ENCODE measurements at places on chromosomes 2 and 18.

DNA sequence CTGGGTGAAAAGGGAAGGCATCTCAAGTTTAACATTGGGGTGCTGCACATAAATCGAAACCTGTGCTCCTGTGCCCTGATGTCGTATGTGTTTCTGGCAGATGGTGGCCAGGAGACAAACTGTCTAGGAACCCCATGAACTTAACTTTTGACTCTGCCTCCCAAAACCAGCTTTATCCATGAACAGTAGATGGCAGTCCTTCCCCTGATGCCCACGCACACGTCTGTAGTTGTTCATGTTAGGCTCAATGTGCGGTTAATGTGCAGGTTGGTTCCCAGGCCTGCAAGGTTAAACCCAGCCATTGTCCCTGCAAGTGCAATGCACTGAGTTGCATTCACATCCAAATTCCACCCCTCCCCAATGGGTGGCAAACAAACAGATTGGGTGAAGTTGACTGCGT, 44.1 kb upstream of the SIX3 start:
- DNase-seq = peak; percentile 2

- DNase-seq = peak; percentile 24
Measured at GRCh38 chr2:171391532-171391931, 42.3 kb downstream of the METTL8 start.

GRCh38 chr18:53701697-53702096, 522.8 kb downstream of the MBD2 start:
- DNase-seq = no peak

DNA sequence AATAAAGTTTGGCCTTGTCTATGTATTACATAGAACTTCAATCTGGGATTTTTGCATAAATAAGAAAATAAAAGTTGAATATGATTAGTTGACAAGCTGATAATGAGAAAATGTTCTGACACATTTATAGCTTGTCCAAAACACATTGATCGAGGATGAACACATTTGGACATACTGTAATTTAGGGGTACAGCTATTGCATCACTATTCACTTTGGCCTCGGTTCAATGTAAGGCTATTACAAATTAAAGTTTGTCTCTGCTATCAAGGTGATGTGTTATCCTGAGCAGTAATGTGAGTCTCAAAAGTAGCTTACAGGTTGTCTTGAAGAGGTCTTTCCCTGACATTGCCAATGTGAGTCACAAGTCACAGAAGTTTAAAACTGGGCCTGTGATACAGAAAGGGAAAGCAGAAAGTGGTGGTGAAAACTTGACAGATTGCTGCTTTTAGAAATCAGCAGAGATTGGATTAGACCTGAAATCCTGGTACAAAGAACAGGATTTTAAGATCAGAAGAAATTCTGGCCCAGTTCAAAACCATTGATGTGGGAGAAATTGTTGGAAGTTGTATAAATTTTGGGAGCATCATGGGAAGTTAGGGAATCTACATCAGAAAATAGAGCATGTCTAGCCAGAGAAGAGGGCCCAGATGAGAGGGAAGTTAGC, 674.1 kb downstream of the NYAP2 start:
- DNase-seq = no peak

DNA sequence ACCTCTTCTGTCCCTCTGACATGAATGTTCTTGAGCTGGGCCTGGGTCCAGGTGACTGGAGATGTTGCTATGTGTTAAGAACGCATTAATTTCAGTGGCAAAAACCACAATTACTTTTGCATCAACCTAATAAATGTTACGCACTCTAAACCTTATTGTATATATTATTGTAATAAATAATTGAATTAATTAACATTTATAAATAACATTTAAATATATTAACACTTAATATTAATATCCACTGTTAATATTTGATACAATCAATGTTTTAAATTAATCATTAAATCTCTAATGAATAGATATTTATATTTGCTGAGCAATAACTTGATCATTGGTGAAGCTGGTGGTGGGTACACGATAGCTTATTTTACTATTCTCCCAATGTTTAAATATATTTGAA, 97.4 kb downstream of the KCNF1 start:
- no peak for DNase-seq

GRCh38 chr2:16908656-16909055, 243.0 kb upstream of the CYRIA start:
- DNase-seq = no peak

- no peak for DNase-seq
Measured at GRCh38 chr2:47518497-47519146, 115.7 kb downstream of the MSH2 start.

DNA sequence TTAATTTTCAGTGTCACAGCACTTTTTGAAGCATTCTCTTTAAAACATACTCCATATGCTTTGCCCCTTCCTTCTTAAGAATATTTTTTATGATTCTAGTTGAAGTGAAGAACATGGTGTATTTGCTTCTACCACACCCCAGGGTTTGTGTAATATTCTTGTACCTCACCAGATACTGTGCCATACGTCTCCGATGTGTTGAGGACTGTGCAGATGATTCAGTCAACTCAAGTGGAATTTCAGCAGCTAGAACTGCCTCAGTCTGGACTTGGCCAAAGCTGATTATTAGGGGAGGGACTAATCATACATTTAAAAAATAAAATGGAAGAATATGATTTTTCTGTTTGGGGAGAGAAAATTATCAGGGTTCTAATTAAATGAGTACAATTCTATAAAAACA, 115.7 kb downstream of the MYO1B start:
- no peak for DNase-seq

DNA sequence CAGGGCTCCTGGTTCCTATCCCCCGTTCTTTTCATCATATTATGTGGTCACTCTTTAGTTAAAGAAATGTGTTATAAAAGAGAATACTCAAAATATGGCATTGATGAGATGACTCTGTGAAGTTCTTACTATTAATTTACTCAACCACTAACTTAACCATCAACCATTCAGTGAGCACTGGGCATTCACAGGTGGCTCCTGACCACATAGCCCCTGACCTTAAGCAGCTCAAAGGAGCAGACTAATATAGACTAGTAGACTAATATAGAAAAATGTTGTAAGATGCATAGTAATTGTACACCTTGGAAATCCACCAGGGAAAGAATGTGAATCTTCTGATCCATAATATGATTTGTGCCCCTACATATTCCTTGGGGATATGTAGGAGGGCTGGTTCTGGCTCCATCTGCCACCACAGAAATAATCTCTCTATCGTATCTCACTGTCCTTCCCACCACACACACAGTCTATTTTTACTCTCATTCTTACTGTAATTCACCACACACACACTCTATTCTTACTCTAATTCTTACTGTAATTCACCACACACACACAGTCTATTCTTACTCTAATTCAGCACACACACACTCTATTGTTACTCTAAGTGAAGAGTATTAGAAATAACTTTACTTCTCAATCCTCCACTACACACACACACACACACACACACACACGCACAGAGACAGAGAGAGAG, 188.9 kb upstream of the ITGA4 start:
- peak; percentile 78 for DNase-seq

GRCh38 chr2:134075204-134075603, 178.7 kb upstream of the MGAT5 start:
- no peak for DNase-seq

- no peak for DNase-seq
Measured at GRCh38 chr2:223542501-223542900, 59.7 kb downstream of the SCG2 start.

- DNase-seq = no peak
Measured at GRCh38 chr2:232466221-232466620, 10.3 kb downstream of the ALPI start.

GRCh38 chr2:203549406-203549805, 14.3 kb upstream of the RAPH1 start:
- DNase-seq = no peak

DNA sequence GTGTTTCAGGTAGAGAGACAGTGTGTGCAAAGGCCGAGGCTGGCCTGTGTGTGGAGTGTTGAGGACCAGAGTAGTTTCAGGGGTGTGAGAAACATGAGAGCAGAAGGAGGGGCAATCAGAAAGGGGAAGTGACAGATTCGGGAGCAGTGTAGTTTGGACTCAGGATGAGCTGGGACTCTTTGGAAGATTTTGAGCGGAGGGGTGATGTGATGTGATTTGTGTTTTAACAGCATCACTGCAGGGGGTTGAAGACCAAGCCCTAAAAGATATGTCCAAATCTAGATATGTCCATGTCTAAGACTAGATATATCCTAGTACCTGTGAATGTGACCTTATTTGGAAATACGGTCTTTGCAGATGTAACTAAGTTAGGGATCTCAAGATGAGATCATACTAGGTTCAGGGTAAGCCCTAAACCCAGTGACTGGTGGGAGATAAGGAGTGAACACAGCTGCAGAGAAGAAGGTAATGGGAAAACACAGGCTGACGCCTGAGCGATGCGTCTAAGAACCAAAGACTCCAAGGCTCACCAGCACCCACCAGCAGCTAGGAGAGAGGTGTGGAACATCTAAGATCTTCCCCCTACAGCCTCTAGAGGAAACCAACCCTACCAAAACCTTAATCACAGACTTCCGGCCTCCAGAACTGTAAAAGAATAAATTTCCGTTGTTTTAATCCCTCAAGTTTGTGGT, 38.5 kb upstream of the MYO3B start:
- no peak for DNase-seq

DNA sequence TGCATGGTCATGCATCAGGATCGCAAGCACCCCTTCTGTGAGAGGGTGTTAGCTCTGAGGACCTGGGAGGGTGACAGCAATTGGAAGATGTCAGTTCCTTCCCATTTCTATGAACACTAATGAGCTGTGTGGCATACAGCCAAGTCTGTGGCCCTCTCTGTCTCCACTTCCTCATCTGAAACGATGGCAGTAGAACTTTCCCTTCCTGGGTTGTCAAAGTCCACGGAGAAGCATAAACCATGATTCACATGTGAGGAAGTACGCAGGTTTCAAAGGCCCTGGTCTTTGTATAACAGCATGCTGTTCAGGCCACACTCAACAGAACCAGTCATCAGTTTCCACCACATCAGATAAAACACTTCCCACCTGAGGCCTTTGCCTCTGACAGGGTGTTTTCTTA, 167.4 kb upstream of the RAB6C start:
- DNase-seq = no peak

DNA sequence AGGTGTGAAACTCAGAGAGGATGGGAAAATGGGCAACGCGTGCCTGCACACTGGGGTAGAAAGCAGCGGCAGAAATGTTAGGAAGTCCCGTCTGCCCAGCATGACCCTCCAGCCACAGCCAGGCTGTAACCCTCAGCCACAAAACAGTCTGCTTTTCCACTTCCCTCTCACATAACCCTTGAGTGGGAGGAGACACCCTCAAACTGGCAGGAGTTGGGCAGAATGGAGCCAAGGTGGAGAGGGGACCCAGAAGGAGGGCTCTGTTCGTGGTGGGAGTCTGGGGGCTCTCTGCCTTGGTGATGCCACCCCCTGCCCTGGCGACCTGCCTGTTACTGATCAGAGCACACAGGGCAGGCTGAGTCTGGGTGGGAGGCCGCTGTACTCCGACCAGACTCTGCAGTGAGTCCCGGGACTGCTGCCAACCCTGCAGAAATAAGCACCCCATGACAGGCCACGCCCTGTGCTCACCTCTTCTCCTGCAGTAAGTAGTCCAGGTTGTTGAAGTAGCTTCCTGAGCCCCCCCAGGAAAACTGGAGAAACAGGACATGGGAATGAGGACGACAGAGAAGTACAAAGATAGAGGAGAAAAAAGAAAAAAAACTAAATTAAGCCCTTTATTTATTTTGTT, 16.0 kb downstream of the FAM178B start:
- DNase-seq = no peak

DNA sequence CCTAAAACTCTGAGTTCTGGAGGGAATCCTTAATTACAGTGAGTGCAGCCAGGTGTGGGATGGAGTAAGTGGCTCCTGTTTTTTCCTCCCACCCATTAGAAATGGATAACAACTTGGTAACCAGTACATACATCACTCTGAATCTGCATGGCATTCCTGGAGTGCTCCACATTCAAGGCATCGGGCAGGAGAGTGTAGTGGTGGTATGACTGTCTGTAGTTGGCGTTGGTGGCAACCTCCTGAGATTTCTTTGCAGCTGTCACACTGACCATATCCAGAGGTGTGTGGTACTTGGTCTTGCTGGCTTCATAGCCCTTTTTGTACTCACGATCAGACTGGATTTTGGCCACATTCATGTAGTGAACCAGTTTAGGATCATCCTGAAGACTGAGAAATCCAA, 68.3 kb downstream of the NEB start:
- peak; percentile 64 for DNase-seq

- no peak for DNase-seq
Measured at GRCh38 chr2:43218702-43219382, 7.6 kb downstream of the ZFP36L2 start.

DNA sequence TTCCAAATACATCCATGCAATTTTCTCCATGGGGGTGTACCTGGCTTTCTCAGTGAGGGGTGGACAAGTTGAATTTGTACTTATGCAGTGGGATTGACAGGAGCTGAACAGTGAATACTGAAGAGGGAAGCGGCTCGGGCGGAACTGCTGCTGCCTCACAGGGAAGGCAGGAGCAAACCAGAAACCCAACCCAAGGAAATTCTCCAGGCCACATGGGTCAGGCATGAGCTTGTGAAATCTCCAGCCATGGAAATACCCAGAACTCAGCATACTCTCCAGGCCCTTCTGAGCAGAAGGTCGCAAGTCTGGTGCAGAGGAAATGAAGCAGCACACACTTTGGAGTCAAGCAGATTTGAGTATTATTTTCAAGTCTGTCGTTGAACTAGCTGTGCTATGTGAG, 26.5 kb upstream of the INO80C start:
- DNase-seq = no peak

DNA sequence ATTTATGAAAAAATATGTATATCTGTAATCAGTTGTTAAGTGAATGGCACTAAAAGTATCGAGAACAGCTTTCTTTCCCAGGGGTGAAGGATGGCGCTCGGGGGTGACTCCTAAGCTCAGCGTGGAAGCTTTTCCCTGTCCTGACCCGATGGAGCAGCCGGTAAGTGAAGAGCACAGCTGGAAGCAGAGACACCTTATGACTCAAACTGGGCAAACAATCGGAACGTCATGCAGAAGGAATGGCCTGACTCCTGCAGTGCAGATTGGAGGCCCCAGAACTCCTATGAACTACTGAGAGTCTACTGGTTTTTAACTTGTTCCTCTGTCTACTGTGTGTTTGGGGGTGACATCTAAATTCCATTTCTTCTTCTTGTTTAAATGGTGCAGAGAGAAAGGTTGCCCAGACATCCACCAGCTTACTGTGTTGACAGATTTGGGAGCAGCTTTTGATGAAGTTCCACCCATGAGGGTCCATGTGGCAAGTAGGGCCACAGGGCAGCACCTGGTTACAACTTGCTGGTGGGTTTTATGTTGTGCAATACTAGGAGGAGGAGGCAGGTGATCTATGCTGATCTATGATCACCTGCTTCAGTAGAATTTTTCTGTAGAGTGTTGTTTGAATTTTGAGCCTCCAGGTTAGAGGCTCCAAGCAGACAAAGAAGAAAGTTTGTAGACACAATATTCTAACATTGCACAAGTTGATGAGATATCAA, 52.8 kb upstream of the TMEM182 start:
- peak; percentile 62 for DNase-seq

GRCh38 chr2:10439185-10439879, 8.8 kb downstream of the ODC1 start:
- DNase-seq = no peak

DNA sequence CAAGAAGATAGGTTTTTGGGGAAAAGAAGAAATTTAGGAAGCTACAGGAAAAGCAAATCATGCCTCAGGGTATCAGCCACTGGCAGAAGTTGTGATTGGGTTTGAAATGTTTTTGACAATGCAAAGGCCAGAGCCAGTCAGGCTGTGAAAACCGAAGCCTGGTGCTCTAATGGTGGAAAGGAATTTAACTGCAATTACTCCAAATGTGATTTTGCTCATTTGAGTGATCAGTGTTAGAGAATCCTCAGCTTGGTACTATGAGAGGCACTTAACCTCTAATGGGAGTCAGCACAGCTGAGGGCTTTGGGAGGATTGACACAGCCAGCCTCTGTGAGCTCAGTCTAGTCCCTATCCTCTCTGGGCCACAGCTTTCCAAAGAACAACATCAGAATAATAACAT, 176.5 kb downstream of the LRRTM1 start:
- DNase-seq = no peak

Data from myocyte (in vitro differentiated cells).